ENCODE measurements at places on chromosomes 5 and 9. TPM values are rescaled to one million over a fixed set of nuclear protein-coding genes. Genes with fewer than 3 reads are reported as not detected.

GRCh38 chr5:74468421-74468820, 172.1 kb downstream of the ENC1 start:
- H3K4me3 ChIP-seq: no peak overlapping the region
- H3K36me3 ChIP-seq: no peaks in the 10 kb centered on the region
- DNase-seq: no peak
- peaks cover 1% of the 10 kb centered on the region for H3K4me1 ChIP-seq

DNA sequence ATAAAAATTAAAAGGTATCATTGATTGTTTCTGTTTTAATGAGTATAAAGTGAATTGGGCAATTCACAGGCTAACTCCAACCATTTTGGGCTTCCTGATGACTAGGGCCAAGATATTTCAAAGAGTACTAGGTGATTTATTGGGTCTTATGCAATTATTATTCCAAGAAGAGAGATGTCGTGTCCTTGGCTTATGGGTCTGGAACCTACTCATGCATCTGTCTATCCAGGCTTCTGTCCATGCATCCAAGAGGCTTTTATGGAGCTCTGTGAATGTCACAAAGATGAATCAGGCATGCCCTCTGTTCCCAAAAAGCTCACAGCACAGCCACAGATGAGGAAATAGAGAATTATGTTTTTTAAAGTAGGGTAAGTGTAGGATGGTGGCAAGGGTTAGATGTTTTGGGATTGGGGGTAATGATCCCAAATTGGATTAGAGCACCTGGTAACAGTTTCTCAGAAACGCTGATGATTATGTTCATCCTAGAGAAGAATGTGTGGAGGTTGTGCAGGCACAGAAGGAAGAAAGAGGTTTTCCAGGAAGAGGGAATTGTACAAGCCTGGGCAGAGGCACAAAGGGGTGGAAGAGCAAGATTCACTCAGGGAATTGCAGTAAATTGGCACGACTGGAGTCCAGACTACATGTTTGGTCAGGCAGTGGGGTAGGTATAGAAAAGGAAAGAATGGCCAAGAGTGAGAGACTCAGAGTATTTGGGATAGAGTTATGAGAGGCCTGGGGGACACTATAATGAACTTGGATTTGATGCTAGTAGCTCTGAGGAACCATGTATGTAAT, 83.0 kb upstream of the TNC start:
- H3K27me3 ChIP-seq: no peaks in the 10 kb centered on the region
- no peak for DNase-seq
- H3K36me3 ChIP-seq: no peaks in the 10 kb centered on the region
- H3K4me3 ChIP-seq: no peak overlapping the region
- no peak overlapping the region for H3K27ac ChIP-seq

DNA sequence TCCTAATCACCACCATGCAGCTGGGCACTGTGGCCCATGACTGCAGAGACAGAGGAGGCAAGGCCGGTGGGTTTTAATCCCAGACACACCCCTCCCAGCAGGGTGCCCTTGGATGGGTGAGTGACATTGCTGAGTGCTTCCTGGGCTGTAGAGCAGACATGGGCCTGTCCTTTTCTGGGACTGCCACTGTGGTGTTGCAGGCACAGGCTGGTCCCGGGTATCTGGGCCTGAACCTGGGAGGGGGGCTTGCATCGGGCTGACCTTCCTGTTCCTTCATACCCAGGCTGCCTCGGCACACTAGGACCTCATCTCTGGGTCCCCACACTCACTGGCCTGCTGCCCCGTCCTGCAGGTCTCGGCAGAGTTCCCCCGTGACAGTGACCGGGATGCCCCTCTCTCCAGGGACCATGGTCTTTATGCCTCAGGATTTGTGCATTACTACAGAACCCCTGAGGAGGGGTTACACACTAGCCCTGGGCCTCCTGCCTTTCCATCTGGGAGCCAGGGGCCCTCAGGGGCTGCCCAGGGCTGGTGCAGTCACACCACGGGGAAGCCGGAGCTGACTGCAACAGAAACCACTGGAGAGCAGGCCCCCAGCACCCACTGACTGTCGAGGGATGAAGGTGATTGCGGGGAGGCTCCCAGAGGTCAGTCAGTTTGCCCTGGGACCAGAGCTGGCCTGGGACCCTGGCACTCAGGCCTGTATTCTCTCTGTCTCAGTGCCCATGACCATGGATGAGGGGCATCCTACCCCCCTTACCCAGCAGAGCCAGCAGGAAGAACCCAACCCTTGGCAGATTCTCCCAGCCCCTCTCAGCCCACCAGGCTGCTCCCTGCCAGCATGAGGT, 8.9 kb upstream of the SLC25A48 start:
- no peak overlapping the region for H3K27ac ChIP-seq
- no peak for DNase-seq
- H3K4me3 ChIP-seq: no peak overlapping the region
- H3K4me1 ChIP-seq: no peaks in the 10 kb centered on the region
- H3K36me3 ChIP-seq: no peaks in the 10 kb centered on the region
- peaks cover 48% of the 10 kb centered on the region for H3K27me3 ChIP-seq

- H3K27ac ChIP-seq: peak overlapping the region; percentile 31
- H3K36me3 ChIP-seq: peaks cover 3% of the 10 kb centered on the region
- no peak overlapping the region for H3K4me3 ChIP-seq
- peaks cover 3% of the 10 kb centered on the region for H3K4me1 ChIP-seq
- no peak for DNase-seq
- H3K27me3 ChIP-seq: no peaks in the 10 kb centered on the region
These were observed 52.5 kb downstream of the AOPEP start for GRCh38 chr9:94779031-94779430.

DNA sequence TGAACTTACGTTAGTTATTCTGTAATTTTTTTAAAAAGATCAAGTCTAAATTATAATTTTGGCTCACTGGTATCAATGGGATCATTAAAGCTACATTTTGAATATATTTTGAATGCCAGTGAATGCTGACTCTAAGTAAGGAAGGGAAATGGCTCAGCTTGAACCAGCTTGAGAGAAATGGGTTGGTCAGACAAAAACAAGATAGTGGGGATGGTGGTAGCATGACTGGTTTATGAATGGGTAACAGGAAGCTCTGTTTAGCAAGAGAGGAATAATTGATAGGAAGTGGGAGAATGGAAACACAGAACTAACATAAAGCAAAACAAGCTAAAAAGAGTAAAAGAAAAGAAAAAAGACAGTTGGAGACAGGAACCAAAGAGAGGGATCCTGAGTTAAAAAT, 220.2 kb downstream of the ADAMTS6 start:
- H3K4me3 ChIP-seq: no peak overlapping the region
- no peak for DNase-seq
- no peak overlapping the region for H3K27ac ChIP-seq
- peaks cover 3% of the 10 kb centered on the region for H3K4me1 ChIP-seq
- peaks cover 5% of the 10 kb centered on the region for H3K36me3 ChIP-seq
- no peaks in the 10 kb centered on the region for H3K27me3 ChIP-seq

- no peak overlapping the region for H3K4me3 ChIP-seq
- H3K36me3 ChIP-seq: no peaks in the 10 kb centered on the region
- DNase-seq: no peak
These were observed 146.2 kb upstream of the PHYKPL start for GRCh38 chr5:178378527-178379484.

DNA sequence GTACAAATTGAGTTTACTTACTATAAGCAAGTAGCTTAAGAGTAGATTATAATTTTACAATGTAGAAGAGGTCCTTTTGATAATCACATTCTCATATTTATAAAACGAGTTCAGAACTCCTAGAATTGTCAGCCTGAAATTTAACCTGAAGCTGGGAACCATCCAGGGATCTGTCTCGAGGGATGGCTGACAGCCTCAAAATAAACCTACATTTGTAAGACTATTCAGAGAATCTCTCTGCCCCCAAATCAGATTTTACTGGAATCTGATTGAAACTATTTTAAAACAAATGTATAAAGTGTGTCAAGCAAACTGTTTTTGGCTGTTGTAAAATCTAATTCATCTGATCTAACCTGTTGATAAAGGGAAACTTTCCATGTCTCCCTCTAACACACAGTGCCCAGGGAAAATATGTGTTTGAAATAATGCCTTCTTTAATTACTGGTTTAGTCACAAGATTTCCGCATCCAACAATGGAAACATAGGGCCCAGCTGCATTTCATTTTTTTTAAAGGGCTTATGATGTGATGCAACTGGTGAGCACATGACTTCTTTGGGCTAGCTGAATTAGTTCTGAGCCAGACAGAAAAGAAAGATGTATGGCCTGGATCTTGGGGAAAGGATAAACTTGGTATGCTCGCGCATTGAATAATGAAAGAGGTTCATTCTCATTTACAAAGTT, 30.3 kb downstream of the SLC25A46 start:
- no peaks in the 10 kb centered on the region for H3K36me3 ChIP-seq
- H3K4me1 ChIP-seq: no peaks in the 10 kb centered on the region
- H3K27ac ChIP-seq: no peak overlapping the region
- DNase-seq: no peak
- no peak overlapping the region for H3K4me3 ChIP-seq

GRCh38 chr9:133534346-133535291, at the start of gene ADAMTSL2:
TSS of gene ADAMTSL2 (plus strand) at chr9:133534704. CDS start at chr9:133536713, 2,009 bp downstream.
- no peak within 1 kb of the TSS for H3K27ac ChIP-seq
- no peak for DNase-seq
- no peak within 1 kb of the TSS for H3K4me3 ChIP-seq
- H3K4me1 ChIP-seq: no peaks in the 10 kb centered on the region
- peaks cover 33% of the 10 kb centered on the region for H3K27me3 ChIP-seq

DNA sequence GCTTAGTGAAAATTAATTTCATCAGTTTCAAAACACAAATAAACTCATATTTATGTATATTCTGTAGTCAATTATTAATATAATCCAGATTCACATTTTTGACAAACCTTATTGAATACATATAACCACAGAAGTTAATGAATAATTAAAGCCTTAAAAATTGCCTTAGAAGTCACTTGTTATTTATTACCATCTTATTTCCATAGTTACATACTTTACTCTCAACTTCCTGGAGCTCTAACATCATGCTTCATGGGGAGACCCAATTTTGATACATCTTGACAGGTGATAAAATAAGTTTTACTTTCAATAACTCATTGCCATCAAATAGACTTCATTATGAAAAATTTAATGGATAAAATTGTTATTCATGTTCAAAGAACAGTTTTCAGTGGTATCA, 1038.7 kb downstream of the PTPRD start:
- no peaks in the 10 kb centered on the region for H3K36me3 ChIP-seq
- H3K4me3 ChIP-seq: no peak overlapping the region
- no peak overlapping the region for H3K27ac ChIP-seq
- H3K27me3 ChIP-seq: no peaks in the 10 kb centered on the region
- no peak for DNase-seq

- peaks cover 5% of the 10 kb centered on the region for H3K4me1 ChIP-seq
- DNase-seq: no peak
- peaks cover 27% of the 10 kb centered on the region for H3K36me3 ChIP-seq
- no peaks in the 10 kb centered on the region for H3K27me3 ChIP-seq
These were observed 37.8 kb downstream of the GLRX start for GRCh38 chr5:95784514-95785302.

- H3K4me3 ChIP-seq: no peak overlapping the region
- H3K27me3 ChIP-seq: peaks cover 2% of the 10 kb centered on the region
- DNase-seq: no peak
- H3K36me3 ChIP-seq: no peaks in the 10 kb centered on the region
- H3K27ac ChIP-seq: no peak overlapping the region
These were observed 57.9 kb downstream of the PLCXD3 start for GRCh38 chr5:41452506-41452905.

- no peaks in the 10 kb centered on the region for H3K36me3 ChIP-seq
- H3K4me3 ChIP-seq: no peak overlapping the region
- no peaks in the 10 kb centered on the region for H3K4me1 ChIP-seq
These were observed 111.2 kb downstream of the SH3TC2 start for GRCh38 chr5:148951612-148952011.

DNA sequence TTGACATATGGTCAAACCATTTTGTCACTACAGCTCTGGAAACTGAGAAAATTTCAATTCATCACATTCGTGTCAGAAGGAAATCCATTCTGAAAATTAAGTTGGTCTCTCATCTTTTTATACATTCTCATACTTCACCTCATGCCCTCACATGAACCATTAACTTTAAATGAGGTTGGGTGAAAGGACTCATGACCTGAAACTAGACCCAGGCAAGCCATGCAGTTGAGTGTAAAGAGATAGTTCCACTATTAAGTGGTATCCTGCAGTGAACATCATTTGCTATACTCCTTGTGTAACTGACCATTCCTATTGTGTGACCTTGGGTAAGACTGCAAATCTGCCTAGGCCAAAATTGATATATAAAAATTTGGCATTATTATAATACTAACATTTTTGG, 299.6 kb upstream of the GRIN3A start:
- no peaks in the 10 kb centered on the region for H3K36me3 ChIP-seq
- no peak overlapping the region for H3K27ac ChIP-seq
- no peak for DNase-seq
- no peaks in the 10 kb centered on the region for H3K27me3 ChIP-seq
- H3K4me3 ChIP-seq: no peak overlapping the region

DNA sequence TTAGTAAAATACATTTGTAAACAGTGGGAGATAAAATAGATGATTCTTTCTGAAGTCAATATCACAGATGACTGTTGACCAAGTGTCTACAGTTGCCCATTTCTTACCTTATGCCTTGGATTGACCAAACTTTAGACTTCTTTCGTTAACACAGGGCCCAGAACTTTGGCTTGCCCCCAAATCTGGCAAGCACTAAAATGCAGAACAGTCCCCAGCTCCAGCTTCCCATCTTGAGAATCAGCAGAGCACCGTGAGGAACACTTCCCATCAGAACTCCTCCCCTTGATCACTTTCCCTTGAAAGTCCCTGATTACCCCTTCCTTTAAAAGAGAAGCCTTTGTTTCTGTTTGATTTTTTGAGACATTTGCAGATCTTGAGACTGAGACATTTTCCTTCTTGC, 1039.9 kb downstream of the TLE1 start:
- peaks cover 1% of the 10 kb centered on the region for H3K4me1 ChIP-seq
- DNase-seq: no peak
- no peaks in the 10 kb centered on the region for H3K36me3 ChIP-seq
- no peak overlapping the region for H3K4me3 ChIP-seq
- H3K27me3 ChIP-seq: no peaks in the 10 kb centered on the region

DNA sequence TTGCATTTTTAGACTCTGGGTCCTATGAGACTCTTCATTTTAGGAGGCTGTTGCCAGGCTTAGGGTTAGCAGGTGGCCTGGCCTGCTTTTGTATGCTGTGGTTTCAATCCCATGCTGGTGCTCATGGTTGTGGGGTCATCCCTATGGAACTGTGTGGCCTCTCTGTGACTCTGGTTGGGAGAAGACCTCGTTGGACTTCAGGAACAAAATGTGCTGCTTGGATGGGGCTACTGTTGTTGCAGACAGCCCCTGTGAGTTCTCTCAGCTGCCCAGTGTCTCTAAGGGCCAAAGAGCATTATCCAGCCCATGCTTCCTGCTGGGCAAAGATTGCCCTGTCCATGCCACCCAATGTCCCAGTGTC, 169.5 kb upstream of the S1PR3 start:
- H3K27me3 ChIP-seq: peaks cover 5% of the 10 kb centered on the region
- no peak overlapping the region for H3K27ac ChIP-seq
- H3K36me3 ChIP-seq: no peaks in the 10 kb centered on the region
- DNase-seq: no peak

GRCh38 chr9:111186021-111186530, 143.9 kb downstream of the OR2K2 start:
- DNase-seq: no peak
- no peak overlapping the region for H3K27ac ChIP-seq
- no peaks in the 10 kb centered on the region for H3K4me1 ChIP-seq
- H3K27me3 ChIP-seq: no peaks in the 10 kb centered on the region

NUDCD2 gene
- 33.0 TPM for total RNA-seq

HMMR gene
- 13.3 TPM for total RNA-seq

KIF27 gene
- 24.6 TPM for total RNA-seq

DMRTA1 gene
- 7.7 TPM for total RNA-seq

LPAR1 gene
- 16.2 TPM for total RNA-seq

NTRK2 gene
- 4.7 TPM for total RNA-seq

C9orf153 gene
- total RNA-seq: 0.69 TPM

PRDM9 gene
- total RNA-seq: not detected

RGP1 gene
- 37.8 TPM for total RNA-seq

ABLIM3 gene
- total RNA-seq: 0.27 TPM

IQGAP2 gene
- total RNA-seq: 17.2 TPM

MAMDC4 gene
- 40.0 TPM for total RNA-seq

SLC22A4 gene
- total RNA-seq: not detected

ENDOG gene
- total RNA-seq: 18.0 TPM

NR4A3 gene
- 1.4 TPM for total RNA-seq

Data from progenitor cell of endocrine pancreas (in vitro differentiated cells).